HEK293T (cell line): ENCODE measurements at places on chromosomes 1 and 21.

- no peak for DNase-seq
Measured at GRCh38 chr1:38852780-38853179, 6.8 kb downstream of the RRAGC start.

GRCh38 chr1:91613595-91613994 lies 112.9 kb downstream of the CDC7 start:
- no peak for DNase-seq

DNA sequence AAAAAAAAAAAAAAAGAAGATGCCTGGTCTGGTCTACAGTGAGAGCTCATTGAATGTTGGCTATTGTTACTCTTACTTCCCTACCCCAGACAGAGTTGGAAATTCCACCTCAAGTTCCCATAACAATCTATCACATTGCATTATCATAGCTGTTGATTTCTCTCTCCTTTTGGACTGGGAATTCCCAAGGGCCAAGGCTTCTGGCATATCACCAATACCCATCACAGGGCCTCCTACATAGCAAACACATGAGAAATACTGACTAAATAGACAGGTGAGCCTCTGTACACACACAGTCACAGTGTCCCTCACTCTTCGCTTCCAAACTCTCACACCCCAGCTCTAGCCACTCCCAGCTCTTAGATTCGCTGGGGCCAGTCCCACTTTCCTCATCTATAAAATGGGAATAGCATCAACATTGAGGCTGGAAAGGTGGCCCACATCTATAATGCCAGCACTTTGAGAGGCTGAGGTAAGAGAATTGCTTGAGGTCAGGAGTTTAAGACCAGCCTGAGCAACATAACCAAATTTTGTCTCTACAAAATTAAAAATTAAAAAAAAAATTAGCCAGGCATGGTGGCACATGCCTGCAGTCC lies 6.4 kb downstream of the PTAFR start:
- no peak for DNase-seq

- DNase-seq, result no peak
Measured at GRCh38 chr1:215002471-215002870, 80.1 kb upstream of the KCNK2 start.

DNA sequence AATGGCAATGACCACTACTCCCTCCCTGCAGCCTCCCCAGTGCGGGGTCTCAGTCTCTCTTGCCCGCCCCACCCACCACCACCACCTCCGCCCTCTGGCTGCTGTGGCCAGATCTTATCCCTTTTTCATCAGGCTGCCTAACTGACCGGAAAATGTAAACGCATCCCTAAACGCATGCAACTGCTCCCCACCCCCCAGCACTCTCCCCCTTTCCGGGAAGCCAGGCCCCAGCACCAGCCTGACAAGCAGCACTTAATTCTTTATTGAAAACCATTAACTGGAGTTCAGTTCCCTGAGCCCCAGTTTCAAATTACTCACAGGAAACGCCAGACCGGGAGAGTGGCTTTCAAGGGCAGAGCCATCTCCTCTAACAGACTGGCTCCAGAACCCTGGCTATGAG lies 147.7 kb downstream of the DMRTA2 start:
- DNase-seq, result no peak

- peak; percentile 45 for DNase-seq
Measured at GRCh38 chr1:152347116-152347728, 12.6 kb downstream of the FLG2 start.

DNA sequence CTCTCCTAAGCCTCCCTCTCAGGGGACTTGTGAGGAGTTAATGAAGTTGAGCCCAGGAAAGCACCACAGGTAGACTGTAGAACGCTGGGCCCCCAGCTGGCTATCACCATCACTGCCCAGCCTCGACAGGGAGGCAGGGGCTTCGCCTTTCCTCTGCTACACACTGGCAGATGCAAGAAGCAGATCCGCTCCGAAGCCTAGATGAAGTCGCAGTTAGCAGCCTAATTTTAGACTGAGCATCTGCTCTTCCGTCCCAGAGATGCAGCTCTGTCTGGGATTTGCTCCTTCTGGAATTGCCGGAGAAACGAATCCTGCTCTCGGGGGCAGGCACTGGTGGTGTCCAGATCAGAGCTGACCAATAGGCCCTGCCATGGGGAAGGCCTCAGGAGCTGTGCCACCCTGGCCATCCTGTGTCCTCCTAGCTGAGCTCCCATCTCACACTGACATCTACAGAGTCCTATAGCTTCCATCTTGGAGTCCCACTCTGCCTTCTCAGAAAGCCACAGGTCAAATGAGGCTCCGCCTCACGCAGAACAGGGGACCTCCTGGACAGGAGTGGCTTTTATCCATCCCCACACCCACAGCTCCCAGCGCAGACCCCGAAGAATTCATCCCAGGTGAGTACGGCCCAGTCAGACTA lies 186.8 kb upstream of the EDN2 start:
- DNase-seq, result no peak

DNA sequence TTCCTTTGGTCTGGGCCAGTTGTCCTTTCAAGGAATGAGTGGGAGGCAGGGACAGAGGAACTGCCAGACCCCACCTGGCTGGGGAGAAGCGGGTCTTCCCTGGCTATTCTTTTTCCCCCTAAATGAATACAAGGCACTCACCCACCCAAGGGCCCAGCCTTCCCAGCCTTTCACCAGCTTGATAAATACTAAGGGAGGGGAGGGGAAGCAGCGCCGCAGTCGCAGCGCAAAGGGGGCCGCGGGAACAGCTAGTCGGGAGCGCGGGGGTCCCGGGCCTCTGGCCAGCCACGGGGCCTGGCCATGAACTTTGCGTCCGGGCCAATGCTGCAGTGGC lies 91.3 kb upstream of the VAMP3 start:
- DNase-seq, result no peak

- no peak for DNase-seq
Measured at GRCh38 chr1:208058267-208058666, 147.3 kb upstream of the CD34 start.

DNA sequence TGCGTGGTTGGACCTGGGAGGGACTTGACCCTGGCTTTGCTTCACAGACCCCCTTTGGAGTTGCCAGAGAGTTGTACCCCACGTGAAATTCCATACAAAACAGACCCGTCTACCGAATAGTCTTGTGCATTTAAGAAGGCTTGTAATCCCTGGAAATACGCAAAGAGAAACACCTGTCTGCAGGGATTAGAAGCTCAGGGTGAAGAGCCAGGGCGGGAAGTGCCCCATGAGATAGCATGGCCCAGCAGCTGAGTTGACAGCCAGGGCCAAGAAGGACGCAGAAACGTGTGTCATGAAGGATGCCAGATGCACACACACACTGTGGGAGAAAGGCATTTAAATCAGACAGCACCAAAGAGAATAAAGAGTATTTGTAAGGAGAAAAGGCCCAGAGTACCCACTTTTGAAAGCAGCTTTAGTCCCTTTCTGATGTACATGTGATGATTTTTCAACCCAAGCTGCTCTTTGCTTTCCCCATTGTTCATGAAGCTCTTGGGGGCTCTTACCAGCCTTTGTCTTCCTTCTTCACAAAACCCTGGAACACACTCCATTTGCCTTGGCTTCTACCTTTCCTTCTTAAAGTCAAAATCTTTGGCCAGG lies 46.6 kb downstream of the PCP4 start:
- DNase-seq, result no peak

DNA sequence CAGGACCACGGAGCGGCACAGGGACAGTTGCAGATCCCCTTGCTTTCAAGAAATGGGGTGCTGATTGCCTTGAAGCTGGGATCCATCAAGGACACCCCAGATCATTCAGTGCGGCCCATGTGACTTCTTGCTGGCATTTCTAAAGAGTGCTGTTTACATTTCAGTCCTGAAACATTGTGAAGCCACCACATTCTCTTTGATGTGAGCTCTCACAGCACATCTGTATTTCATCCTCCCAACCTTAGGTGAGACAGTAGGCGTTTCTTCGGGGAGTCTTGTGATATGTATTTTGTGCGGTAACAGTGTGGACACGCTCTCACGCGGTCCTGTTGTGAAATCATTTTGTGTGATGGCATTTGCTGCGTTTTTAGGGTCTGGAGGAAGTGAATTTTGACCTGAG lies 57.2 kb downstream of the CACHD1 start:
- no peak for DNase-seq

GRCh38 chr1:3664700-3665375 lies 12.5 kb downstream of the TP73 start:
- DNase-seq, result no peak

DNA sequence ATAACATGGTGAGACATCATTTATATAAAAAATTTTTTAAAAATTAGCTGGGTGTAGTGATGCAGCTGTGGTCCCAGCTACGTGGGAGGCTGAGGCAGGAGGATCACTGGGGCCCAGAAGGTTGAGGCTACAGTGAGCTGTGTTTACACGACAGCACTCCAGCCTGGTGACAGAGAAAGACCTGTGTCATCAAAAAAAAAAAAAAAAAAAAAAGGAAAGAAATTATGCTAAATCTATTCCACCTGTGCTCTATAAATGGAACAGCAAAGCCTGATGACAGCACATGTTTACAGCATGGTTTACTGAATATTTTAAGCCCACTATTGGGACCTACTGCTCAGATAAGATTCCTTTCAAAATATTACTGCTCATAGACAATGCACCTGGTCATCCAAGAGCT lies 217.6 kb downstream of the PRDM2 start:
- no peak for DNase-seq

DNA sequence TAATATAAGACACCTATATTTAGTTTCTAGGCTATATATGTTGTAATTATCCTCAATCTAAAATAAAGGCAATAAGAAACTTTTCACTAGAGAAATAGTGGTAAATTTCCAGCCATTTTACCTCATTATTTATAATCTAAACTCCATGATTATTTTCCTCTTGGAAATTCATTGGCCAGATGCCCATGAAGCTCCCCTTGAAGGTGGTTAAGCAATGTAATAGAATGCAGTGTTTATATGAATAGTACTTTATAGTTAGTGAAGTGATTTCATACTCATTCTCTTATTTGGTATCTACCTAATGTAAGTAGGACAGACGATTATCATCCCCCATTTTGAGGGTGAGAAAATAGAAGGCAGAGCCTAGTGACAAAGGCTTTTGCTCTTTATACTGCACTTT lies 26.5 kb downstream of the NFYC start:
- DNase-seq, result no peak

- no peak for DNase-seq
Measured at GRCh38 chr1:221869779-221870178, 127.9 kb upstream of the DUSP10 start.

DNA sequence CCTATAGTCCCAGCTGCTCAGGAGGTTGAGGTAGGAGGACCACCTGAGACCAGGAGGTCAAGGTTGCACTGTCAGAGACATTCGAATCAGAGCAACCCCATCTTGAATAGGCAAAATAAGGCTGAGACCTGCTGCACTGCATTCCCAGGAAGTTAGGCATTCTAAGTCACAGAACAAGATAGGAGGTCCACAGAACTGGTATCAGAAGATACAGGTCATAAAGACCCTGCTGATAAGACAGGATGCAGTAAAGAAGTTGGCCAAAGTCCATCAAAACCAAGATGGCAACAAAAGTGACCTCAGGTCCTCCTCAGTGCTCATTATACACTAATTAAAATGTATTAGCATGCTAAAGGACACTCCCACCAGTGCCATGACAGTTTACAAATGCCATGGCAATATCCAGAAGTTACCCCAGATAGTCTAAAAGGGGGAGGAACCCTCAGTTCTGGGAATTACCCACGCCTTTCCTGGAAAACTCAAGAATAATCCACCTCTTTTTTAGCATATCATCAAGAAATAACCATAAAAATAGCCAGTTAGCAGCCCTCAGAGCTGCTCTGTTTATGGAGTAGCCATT lies 65.2 kb upstream of the KLHDC7A start:
- no peak for DNase-seq

GRCh38 chr1:53726009-53726600 lies 12.9 kb downstream of the GLIS1 start:
- no peak for DNase-seq

DNA sequence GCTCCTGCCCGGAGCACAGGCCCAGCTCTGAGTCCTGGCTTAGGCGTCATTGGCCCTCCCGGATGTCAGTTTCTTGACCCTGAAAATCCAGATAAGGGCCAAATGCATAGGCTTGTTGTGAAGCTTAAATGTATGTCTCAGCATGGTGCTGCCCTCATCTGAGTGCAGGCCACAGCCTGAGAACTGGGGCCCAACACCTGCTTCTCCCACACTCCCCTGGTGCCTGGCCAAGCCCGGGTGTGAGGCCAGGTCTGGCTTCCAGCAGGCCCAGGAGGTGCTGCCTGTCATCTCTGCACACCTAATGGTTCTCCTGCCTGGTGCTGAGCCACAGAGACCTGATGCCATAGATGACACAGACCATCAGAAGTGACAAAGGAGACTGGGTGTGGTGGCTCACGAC lies 14.0 kb downstream of the MX2 start:
- DNase-seq, result no peak

- no peak for DNase-seq
Measured at GRCh38 chr1:90313778-90314177, 318.9 kb downstream of the ZNF326 start.

GRCh38 chr1:62045574-62045973 lies 149.1 kb upstream of the L1TD1 start:
- DNase-seq, result no peak

GRCh38 chr1:214280386-214281020 lies 456 bp upstream of the SMYD2 start:
- peak; percentile 45 for DNase-seq

- peak; percentile 45 for DNase-seq
Measured at GRCh38 chr1:205588636-205589035, 43.2 kb downstream of the ELK4 start.

DNA sequence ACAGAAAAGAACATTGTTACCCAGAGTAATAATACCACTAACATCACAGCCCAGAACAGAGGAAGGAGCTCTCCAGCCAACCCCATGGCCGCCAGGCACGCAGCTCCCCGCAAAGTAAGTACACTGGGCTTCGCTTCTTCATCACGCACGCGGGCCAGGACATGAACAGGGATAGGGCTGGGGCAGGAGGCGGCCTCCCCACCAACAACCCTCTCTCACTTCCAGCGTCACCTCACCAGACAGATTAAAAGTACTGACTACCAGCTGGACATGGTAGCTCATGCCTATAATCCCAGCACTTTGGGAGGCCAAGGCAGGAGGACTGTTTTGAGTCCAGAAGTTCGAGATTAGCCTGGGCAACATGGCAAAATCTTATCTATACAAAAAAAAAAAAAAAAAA lies 78.3 kb downstream of the NPHP4 start:
- DNase-seq, result no peak

DNA sequence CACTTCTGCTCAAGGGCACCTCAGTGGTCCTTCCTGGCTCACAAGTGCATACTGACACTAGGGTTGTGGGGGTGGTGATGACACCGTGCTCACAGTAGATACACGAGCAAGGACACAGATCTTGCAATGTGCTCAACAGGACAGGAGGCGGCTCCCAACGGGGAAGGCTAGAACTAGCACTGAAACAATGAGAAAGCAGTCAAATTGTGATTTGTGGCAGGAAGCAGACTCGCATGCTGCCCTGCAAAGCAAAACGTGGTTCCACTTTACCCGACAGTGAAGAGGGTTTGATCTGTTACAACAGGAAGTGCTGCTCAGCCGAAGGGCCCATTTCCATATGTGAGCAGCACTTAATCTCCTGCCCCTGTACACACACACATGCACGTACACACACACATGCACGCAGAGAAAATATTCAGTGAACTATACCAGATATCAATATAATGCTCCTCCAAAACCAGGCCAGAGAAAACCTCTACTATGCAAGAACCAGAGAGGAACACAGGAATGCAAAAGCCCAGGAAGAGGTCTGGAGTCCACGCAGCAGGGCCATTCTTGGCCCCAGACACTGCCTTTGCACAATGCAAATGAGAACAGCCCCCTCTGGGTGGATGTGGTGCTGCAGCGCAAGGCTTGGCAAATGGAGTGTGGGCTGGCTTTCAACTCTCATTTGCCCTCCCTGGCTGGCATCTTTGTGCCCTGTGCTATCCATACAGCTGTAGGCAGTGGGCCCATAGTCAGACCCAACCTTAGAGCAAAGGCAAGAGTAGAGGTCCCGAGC lies 47.1 kb downstream of the KANK4 start:
- DNase-seq, result peak; percentile 53
